SHP77 treated with DMSO at 0.1 percent for 48 hours (cell line): ENCODE measurements at places on chromosomes 5 and 9.

DNA sequence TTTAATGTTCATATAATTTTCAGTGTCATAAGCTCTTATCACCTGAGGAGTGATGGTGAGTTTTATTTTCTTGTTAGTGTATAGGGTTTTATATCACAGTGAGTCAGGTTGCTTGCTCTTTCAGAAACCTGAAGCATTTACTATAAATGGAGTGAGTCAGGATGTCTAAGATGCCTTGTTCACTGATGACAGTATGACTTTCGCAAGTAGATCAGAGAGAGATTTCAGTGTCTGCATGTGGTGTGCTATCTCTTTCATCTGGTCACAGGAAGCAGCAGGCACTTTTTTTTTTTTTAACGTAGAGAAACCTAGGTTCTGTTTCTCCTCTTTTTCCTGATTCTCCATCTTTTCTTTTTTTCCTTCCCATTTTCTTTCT lies 237.1 kb downstream of the DMRTA1 start:
- no peak for DNase-seq

- DNase-seq, result no peak
These were observed 1542.2 kb upstream of the CDH9 start for GRCh38 chr5:28580616-28581015.

DNA sequence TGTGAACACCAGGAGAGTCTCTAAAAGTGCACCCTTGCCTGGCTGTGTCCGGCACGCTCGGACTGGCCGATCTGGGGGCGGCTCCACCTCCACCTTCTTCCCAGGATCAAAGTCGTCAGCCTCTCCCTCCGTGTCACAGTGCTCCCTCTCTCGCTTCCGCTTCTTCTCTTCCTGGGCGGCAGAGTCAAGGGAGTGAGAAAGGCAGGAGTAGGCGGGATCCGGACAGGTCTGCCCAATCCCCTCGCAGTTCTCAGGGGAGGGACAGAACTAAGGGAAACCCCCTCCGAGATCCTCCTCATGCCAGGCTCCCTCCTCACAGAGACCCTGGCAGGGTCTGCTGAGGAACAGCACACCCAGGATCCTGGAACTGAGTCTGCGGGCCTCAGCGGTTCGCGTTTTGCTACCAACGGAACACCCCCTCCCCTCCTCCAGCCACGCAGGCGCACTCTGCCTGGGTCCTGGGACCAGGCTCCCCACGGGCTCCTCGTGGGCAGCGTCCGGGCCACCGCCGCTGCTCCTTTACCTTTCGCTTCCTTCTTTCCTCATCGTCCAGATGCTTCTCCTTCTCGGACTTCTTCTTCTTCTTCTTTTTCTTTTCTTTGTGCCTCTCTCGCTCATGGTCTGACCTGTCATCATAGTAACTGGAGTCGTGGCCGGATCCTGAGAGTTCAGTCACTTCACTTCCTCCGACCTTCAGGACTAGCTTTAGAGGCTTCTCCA lies 1.3 kb downstream of the BRD9 start:
- no peak for DNase-seq

DNA sequence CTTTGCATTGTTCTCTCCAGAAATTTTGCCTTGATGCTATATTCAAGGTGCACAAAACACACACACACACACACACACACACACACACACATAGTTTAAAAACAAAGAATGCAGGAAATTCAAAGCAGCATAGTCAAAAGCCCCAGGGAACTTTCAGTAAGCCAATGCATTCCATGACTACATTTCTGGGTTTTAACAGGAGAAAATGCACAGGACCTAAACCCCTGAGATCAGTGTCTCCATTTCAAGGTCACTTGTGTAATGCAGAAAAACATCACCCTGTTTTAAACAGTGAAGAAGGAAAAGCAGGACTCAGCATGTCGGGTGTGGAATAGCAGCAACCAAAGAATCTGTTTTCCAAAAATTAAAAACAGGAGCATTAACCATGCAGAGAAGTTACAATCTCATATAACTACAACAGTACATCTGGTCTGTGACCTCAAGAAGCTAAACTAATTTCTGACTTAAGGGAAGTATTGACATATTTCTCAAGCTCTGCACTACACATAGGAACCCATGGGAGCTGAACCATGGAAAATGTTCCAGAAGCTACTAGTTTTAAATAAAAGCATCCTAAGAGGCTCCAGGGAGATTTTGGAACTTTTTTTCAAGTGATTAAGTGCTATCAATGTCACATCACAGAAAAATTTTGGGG lies 296.7 kb downstream of the HINT1 start:
- no peak for DNase-seq
